ENCODE measurements at places on chromosomes 11 and 22.

- DNase-seq: no peak
Observed at GRCh38 chr11:103047837-103048236, 44.1 kb downstream of the DCUN1D5 start.

DNA sequence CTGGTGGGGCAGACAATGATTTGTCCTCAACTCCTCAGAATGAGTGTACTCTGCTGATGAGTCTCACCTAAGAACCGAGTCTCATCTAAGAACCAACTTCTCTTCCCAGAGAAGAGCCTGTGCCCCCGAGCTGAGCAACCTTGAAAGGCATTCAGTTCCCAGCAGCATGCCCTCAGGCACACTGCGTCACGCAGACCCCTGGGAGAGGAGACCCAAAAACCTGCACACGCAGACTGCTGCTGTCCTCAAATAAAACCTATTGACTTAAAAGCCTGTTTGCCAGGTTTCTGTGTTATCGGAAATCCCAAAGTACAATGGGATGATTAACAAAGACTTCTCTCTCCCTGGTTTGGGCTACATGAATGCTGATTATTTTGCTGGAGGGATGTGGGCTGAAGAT lies 121.2 kb downstream of the C11orf58 start:
- DNase-seq: no peak

DNA sequence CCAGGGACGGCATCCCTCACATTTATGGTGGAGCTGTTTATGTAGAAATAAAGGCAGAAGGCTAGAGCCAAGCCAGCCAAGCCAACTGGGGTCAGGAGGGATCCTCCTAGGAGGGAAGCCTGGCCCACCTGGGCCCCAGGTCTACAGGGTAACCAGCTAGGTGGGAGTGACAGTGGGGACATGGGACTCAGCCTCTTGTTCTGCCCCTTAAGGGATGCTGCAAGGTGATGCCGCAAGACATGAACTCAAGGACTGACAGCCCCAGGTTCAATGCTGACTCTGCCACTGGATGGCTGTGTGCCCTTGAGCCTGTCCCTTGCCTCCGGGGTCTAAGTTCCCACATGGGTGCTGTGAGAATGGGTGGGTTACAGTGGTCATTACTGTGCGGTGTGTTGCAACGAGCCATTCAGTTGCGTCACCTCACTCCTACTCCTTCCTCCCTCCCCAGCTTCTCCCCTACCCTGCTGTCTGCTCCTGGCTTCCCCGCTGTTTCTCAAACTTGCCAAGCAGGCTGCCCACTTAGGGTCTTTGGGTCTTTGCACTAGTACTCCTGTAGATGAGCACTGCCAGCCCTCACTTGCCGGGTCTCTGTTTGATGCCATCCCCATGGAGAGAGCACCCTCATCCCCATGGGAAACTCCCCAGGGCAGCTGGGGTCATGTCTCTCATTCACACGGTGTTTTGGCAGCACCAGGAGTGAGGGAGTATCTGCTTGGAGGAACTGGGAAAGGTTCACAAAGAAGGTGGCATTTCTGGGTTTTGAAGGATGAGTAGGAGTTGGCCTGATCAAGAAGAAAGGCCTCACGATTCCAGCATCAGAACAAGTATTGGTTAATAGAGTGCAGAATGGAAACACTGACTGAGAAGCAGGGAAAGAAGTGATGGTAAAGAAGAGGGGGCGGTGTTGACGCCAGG lies 43.0 kb upstream of the RTL6 start:
- no peak for DNase-seq

- no peak for DNase-seq
Observed at GRCh38 chr11:1831338-1832210, 3.2 kb upstream of the SYT8 start.

GRCh38 chr11:39327302-39327701 lies 2132.2 kb downstream of the LRRC4C start:
- no peak for DNase-seq

DNA sequence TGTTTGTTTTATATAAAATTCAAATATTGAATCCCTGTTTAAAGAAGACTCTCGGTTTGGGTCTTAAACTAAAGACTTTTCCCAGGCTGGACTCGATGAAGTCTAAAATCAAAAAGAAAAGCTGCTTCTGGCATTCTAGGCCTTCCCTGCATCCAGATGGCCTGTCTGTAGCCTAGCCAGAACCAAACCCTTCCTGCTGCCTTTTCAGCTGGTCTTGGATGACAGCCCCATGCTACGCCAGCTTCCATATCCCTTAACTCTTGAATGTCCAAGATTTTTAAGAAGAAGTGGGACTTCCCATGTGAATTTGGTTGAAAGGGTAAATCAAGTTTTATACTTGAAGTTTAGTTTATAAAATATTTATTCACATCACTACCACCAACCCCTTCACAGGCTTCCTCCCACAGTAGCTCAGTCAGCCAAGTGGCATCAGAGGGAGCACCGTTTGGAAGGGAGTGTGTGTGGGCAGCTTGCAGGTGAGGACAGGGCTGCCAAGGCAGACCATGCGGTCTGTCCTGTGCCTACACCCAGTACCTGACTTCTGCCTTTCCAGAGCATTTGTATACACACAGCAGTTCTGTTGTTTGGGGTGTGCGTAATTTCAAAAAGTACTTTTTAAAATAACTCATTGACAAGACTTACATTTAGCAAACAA lies 18.2 kb upstream of the PSMA1 start:
- DNase-seq: no peak

DNA sequence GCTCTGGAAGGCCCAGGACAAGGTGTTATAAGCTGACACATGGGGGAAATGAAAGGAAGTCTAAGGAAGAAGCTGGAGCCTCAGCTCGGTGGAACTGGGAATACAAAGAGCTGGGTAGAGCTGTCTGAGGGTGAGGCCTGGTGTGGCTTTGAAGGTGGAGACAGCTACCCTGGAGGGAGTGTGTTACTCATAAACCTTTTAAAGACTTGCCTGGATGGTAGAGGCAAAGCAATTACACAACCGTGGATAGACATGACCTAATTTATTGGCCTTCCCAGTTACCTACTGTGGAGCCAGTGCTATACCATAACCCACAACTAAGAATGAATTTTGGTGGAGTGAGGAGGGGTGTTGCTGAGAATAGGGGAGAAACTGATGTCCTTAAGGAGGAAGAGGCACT lies 22.6 kb downstream of the EXPH5 start:
- DNase-seq: no peak

- DNase-seq: no peak
Observed at GRCh38 chr22:50587407-50587806, 4.8 kb upstream of the CHKB start.

DNA sequence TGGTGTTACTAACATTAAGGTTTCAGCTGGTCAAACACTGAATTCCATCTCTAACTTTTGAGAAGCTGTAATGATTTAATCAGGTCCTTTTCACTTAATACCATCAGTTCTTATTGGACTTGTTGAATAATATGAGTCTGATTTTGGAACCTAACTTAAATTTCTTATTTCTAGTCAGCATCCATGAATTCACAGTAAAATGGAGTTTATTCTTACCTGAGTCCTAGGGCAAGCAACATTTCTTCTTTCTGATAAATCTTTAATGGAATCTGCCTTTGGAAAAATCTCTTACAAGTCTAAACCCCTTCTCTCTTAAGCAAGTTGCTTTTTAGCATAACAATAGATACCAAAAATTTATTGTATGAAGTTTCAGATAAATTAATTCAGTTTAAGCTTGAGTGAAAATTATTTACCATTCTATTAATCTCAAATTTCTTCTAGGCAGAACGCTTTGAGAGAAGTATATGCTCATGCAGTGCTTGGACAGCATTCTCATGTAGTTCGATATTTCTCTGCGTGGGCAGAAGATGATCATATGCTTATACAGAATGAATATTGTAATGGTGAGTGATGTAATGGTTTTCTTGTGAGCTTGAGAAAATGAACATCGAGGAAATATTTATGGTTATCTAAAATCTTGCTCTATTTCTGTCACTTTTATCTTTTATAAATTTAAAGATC lies 3.4 kb downstream of the WEE1 start:
- no peak for DNase-seq

DNA sequence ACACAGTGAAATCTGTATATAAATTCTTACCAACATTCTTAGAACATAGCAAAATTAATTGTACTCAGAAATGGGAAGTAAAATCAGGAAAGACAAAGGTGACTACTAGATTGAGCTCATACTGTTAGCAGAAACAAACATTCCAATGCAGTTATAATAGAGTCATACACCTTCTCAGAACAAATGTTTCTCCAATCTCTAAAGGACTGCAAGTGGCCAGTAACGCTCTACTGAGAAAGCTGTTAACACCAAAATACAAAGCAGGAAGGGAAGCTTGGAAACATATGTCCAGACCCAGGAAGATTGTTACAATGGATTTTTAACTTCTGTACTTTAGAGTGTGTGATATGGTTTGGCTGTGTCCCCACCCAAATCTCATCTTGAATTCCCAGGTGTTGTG lies 341.5 kb downstream of the LARGE1 start:
- DNase-seq: no peak

- no peak for DNase-seq
Observed at GRCh38 chr11:38672445-38672844, 2074.4 kb upstream of the RAG2 start.

GRCh38 chr11:100965346-100965745 lies 164.3 kb downstream of the PGR start:
- no peak for DNase-seq

DNA sequence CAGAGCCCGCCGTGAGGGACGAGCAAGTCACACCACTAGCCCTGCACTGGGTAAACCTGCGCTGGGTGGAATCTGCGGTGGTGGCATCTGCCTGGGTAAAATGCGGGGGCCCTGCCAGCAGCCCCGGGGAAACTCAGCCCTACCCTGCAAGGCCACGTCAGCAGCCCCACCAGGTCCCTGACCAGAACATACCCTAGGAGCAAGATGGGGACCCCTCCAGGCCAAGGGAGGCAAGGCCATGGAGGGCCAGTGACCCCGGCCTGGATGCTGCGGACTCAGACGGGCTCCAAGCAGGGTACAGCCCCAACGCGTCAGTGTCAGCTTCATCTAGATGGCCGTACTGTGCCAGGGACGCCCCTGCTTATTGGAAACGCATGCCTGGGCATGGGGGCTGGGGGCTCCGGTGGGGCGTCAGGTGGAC lies 26.3 kb downstream of the TOLLIP start:
- no peak for DNase-seq

GRCh38 chr22:34804604-34805003 lies 261.4 kb upstream of the ISX start:
- no peak for DNase-seq

DNA sequence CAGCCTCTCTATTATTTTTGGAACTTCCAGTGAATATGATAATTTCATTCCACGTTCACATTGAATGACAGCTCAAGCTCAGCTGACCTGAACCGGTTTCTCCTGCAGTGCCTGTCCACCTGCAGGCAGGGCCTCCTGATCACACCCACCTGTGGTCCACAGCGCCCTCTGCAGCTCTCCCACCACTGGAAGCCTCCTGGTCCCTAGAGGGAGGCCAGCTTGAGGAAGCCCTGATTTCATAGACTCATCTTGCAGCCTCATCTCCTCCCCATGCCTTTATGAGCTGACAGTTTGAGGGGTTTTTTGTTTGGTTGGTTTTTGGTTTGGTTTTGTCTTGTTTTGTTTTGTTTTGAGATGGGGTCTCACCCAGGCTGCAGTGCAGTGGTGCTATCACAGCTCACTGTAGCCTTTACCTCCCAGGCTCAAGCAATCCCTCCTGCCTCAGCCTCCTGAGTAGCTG lies 29.9 kb upstream of the MALAT1 start:
- DNase-seq: peak; percentile 46

DNA sequence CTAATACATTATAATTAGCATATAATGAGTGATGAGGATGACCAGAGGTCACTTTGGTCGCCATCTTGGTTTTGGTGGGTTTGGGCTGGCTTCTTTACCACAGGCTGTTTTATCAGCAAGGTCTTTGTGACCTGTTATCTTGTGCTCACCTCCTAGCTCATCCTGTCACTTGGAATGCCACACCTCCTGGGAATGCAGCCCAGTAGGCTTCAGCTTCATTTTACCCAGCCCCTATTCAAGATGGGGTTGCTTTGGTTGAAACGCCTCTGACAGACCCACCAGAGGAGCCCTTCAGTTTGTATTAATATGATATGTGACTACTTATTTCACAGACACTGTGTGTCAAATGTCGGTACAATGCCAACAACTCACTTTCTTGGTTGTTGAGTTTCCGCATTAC lies 20.2 kb downstream of the FOLR3 start:
- no peak for DNase-seq

DNA sequence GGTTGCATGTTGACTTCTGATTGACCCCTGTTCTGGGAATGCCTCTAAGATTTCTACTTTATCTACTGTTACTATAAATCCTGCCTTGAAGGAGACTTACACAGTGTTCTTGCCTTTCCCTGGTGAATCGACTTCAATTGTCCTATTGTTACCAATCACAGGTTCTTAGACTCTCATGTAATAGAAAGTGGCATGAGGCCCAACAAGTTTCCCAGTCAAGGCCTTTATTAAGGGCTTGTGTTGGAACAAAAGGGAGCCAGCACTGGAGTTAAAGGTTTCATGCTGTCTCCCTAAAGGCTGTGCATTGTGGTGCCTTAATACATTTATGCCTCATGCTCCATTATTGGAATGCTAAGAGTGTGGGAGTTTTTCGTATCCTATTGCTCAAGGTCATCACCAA lies 23.3 kb downstream of the MS4A2 start:
- DNase-seq: no peak

- no peak for DNase-seq
Observed at GRCh38 chr11:2443406-2443805, 908 bp downstream of the TRPM5 start.

GRCh38 chr11:105110688-105111030 lies 28.9 kb downstream of the CARD18 start:
- DNase-seq: no peak

- no peak for DNase-seq
Observed at GRCh38 chr11:64715756-64716472, 7.1 kb downstream of the NRXN2 start.

DNA sequence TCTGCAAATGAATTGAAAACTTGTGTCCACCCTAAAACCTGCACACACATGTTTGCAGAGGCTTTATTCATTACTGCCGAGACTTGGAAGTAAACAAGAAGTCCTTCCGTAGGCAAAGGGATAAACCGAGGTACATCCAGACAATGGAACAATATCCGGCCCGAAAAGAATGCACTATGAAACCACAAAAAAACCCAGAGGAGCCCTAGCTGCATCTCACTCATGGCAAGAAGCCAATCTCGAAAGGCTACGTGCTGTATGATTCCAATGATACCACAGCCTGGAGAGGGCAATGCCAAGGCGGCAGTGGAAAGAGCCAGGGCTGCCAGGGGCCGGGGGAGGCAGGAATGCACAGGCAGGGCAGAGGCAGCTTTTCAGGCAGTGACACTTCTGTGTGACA lies 3.2 kb upstream of the MRPL23 start:
- no peak for DNase-seq

- no peak for DNase-seq
Observed at GRCh38 chr11:35515224-35515623, 10.2 kb downstream of the PAMR1 start.

GRCh38 chr11:7901319-7901854 lies 29.7 kb downstream of the OR10A6 start:
- DNase-seq: no peak

DNA sequence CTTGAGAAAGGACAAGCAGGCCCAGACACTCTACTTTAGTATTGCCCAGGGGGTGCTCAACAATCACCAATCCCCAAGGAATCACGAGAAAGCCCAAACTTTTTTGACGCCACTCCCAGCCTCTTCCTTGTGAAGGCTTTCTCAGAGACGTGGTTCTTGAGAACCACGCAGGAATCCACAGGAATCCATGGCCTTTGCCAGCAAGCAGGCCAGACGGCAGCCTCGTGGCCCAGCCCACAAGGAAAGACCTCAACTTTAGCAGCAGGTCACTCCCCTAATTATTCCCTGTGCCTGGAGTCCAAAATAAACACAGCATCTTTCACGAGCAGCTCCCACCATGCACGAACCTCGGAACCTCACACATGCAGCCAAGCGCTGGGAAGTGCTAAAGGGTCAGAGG lies 104.2 kb downstream of the WT1 start:
- DNase-seq: no peak

Data from T-helper 9 cell (primary cell).